ENCODE measurements at places on chromosomes 3 and 15.
A peak's percentile ranks its signal among the peaks of the same experiment; 100 is the strongest.

DNA sequence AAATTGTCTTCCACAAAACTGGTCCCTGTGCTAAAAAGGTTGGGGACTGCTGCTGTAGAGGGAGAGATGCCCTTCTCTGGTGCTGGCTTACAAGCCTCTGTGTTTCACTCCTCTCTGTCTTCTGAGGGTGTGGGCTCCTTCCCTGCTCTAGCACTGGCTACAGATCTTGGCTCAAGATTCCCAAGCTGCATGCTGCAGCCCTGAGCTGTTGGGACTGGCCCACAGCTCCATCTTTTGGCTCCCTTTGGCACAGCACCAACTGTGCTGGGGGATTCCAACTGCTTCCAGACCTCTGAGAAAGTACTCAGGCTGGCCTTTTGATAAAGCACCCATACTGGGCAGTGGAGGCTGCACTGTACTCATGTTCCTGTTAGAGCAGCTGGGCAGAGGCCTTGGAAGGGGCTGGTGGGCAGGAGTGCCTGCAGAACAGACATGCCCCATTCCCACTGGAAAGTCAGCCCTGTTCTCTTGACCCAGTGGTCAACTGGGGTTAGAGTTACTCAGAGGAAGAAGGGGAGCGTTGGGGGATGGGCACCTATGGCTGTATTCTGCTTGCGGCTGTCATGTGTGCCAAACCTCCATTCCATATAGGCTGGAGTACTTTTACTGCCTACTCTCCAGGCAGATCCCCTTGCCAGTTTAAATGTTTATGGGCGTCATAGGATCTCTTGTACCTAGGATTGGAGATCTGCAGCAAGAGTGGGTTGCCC is 55.7 kb downstream of the GALK2 start:
- no peak for DNase-seq

- DNase-seq, result no peak
These were observed 330.3 kb upstream of the CTNNB1 start for GRCh38 chr3:40869013-40869412.

DNA sequence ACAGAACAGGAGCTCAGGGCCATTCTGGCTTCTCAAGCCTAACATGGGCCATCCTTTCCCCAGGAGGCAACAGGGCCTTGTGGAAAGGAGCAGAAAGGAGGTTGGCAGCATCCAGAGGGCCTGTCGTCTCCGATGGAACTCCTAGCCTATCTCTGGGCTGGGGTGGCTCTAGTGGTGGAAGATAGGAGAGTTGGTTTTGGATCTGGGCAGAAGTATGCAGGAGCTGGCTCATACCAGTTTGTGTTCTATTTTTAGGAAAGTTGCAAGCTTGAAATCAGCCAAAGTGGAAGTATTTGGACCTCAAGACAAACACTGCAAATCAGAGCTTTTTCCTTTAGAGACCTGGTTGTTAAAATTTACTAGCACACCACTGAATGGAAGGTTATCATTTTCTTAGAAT is 35.4 kb upstream of the XCR1 start:
- no peak for DNase-seq

DNA sequence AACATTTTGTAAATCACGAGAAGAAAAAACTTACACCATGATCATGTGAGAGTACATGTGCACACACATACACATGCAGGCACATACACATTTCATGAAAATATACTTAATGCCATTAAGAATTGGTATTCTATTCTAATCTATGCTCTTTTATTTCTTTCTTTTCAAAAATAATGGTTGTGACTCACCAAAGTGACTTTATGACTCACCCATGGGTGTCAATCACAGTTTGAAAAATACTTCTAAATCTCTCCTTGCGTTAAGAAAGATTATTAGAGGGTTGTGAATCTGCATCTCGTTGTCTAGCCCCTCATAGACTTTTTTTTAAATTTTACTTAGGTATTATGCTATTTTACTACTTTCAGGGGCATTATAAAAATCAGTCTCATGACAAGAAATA is 254.2 kb downstream of the TUSC7 start:
- DNase-seq, result no peak

- no peak for DNase-seq
These were observed 181.3 kb upstream of the EOMES start for GRCh38 chr3:27903446-27903845.

DNA sequence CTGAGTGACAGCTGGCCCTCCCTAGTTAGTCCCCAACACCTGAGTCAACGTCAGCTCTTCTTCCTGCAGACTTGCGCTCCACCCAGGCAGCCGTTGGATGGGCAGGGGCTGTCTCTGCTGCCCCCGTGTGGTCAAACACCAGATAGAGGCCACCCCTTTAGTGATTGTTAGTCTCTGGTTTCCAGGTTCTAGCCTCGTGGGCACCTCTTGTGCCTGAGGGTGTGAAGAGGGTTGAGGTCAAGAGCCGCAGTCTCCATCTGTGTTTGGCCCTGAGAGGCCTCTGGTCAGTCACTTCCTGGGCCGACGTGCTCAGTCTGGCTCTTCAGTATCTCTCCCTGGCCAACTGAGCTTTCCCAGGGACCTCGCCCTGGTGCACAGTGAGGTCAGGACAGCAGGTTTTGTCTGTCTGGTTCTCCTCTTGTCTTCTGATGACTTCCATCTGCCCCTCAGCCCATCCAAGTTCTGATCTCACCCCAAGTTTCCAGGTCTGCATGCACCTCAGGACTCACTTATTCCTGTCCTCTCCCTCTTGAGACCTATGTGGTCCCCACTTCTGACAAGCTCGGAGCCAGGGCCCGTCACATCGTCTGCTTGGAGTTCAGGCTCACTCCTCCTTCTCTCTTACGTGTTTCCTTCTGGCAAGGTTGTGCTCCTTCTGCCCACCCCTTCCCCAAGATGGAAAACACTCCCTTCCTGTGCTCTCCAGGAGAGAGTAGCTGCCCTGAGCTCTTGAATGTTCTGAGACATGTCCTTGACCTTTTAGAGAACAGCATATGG is 20.9 kb downstream of the CD276 start:
- peak; percentile 78 for DNase-seq

All from activated CD4-positive, alpha-beta T cell treated with anti-CD3 and anti-CD28 coated beads, Interleukin-2, amount 50 U/mL, for 16 hours (primary cell).